A549 treated with DMSO at 1 μM for 4 hours (cell line): ENCODE measurements at places on chromosomes 1 and 21. TPM values are rescaled to one million over a fixed set of nuclear protein-coding genes. Genes with fewer than 3 reads are reported as not detected.

OR2L13 gene
- total RNA-seq, result not detected in 5 replicates

GJB3 gene
- total RNA-seq, result 5.4 to 8.1 TPM (median 6.1 TPM) in 5 replicates

GCSAML gene
- total RNA-seq, result not detected in 5 replicates

EVA1C gene
- total RNA-seq, result 36.8 to 45.4 TPM (median 40.4 TPM) in 5 replicates

CD34 gene
- total RNA-seq, result not detected in 5 replicates

ADGRL4 gene
- total RNA-seq, result not detected in 5 replicates

FNDC10 gene
- total RNA-seq, result 6.3 to 10.2 TPM (median 7.4 TPM) in 5 replicates

CR1L gene
- not detected in 5 replicates for total RNA-seq

MRPL55 gene
- 67.9 to 90.5 TPM (median 82.3 TPM) in 5 replicates for total RNA-seq

EEIG2 gene
- total RNA-seq, result 5.4 to 9.5 TPM (median 7.7 TPM) in 5 replicates

SPRR5 gene
- not detected in 5 replicates for total RNA-seq

ZNF648 gene
- not detected in 5 replicates for total RNA-seq

SLC25A34 gene
- 0.13 to 0.40 TPM (median 0.21 TPM) in 5 replicates for total RNA-seq

FBLIM1 gene
- total RNA-seq, result 19.5 to 24.3 TPM (median 23.4 TPM) in 5 replicates

ECM1 gene
- total RNA-seq, result 2.1 to 2.7 TPM (median 2.3 TPM) in 5 replicates

HSD3B2 gene
- total RNA-seq, result not detected in 5 replicates

NPR1 gene
- 0.95 to 1.3 TPM (median 1.1 TPM) in 5 replicates for total RNA-seq

SYTL1 gene
- 0.10 to 0.68 TPM (median 0.35 TPM) in 5 replicates for total RNA-seq

PRKCZ gene
- total RNA-seq, result 7.4 to 9.7 TPM (median 7.7 TPM) in 5 replicates

TRIM46 gene
- 1.3 to 1.8 TPM (median 1.4 TPM) in 5 replicates for total RNA-seq

TMOD4 gene
- total RNA-seq, result 0.25 to 0.44 TPM (median 0.33 TPM) in 4 of 5 replicates, not detected in the other

CCDC17 gene
- 0.35 to 0.68 TPM (median 0.49 TPM) in 5 replicates for total RNA-seq
